ENCODE measurements at places on chromosomes 12 and 14.

DNA sequence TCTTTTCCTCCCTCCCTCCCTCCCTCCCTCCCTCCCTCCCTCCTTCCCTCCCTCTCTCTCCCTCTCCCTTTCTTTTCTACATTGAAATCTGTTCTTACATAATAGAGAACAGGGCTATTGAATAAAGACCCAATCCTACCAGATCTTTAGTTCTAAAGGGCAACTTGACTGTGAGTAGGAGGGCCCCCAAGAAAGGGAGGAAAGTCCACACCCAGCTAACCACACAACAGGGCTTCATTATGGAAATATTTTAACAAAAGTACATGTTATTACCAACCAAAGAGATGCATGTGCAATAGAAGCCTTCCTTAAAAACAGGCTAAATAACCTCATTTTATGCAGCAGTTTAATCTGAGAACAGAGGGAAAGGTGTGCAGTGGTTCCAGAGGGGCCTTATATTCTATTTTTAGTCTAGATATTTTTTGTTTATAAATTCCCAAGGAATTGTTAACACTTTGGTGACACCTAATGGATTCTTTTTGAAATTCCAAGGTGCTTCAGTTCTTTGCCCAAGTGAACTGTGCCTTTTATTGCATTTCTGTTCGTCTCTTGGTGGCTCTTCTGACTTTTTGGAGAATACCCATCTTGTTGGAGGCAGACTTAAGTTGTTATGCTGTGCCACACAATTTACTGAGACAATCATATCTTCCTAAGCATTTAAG, 63.0 kb downstream of the GNS start:
- no peak for DNase-seq

DNA sequence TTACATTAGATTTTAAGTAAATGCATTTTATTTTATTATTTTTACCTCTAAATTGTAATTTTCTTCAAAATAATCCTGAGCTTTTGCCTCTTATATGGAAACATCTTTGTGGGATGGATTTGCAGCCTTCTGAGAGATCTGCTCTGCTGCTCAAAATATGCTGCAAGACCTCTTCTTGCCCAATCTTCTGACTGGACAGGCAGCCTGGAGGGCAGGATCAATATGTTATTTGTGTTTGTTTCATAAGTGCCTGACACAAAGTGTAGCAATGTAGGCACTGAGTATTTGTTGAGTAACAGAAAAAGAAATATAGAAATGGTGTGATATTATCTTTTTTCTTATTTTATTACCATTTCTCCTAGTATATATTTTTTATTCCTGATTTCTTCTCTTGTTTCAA, 1106.9 kb downstream of the TMTC2 start:
- no peak for DNase-seq

DNA sequence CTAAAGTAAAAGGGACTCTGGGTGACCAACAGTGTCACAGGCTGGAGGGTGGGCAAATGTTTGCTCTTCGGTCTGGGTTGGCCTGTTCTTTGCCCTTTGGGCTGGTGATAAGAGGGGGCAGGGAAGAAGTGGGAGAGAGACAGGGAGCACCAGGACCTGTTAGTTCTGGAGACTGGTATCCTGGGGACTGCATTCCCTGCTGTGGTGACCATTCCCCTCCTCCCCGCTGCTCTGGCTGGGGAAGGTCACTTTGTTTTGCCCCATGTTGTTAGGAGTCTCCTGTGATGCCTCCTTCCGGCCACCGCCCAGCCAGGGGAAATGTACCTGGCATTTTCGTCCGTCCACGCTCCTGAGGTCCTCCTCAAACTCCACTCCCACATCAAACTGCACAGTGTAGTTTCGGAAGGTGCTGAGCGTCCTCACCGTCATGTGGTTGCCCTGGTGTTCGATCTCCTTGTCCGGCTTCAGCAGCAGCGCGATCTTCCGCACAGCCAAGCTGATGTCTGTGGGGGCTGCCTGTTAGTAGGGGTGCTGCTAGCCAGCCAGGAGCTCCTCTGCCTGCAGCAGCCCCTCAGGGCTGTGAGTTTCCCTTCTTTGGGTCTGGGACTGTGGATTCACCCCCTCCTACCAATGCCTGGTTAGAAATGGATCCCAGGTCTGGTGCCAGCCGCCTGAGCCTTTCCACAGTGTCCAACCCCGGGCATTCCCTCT, 618 bp downstream of the RBP5 start:
- no peak for DNase-seq

GRCh38 chr12:13981296-13981962, at the start of gene GRIN2B:
GRIN2B (minus strand) TSS chr12:13981602; CDS start chr12:13866208, 115,394 bp downstream.
- no peak for DNase-seq

- DNase-seq = no peak
Observed at GRCh38 chr12:123942238-123942653, 30.4 kb downstream of the CCDC92 start.

- peak; percentile 15 for DNase-seq
Observed at GRCh38 chr14:75514673-75515628, 7.3 kb upstream of the BATF start.
